ENCODE measurements at places on chromosomes 4 and X. TPM values are rescaled to one million over a fixed set of nuclear protein-coding genes. Genes with fewer than 3 reads are reported as not detected.

DNA sequence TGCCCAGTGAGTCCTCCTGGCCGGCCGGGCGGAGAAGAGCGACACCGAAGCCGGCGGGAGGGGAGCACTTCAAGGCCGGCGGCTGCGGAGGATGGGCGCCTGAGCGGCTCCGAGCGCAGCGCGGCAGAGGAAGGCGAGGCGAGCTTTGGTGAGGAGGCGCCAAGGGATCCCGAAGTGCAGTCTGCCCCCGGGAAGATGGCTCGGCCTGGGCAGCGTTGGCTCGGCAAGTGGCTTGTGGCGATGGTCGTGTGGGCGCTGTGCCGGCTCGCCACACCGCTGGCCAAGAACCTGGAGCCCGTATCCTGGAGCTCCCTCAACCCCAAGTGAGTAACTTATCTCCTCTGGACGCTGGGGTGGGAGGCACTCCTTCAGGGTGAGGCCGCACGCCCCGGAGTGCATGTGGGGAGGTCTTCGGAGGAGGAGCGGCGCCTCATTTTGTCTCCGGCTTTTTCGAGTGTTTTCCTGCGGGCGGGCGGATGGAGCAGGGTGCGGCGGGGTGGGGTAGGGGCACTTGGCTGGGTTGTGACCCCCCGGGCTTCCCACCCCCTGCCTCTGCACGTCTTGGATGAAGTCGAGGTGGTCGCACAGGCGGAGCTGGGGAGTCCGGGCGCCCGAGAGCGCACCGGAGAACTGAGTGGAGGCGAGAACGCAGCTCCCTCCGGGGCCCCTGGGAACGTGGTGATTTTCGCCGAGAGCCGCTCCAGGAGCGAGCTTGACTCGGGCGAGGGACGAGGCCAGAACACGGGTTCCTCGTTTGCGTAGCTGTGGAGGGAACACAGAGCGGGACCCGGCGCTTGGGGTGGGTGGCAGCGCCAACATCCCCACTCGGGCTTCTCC lies 979 bp downstream of the EFNB1 start:
- peak; percentile 45 for DNase-seq

- no peak for DNase-seq
Observed at GRCh38 chr4:67861513-67861912, 22.3 kb downstream of the TMPRSS11D start.

DNA sequence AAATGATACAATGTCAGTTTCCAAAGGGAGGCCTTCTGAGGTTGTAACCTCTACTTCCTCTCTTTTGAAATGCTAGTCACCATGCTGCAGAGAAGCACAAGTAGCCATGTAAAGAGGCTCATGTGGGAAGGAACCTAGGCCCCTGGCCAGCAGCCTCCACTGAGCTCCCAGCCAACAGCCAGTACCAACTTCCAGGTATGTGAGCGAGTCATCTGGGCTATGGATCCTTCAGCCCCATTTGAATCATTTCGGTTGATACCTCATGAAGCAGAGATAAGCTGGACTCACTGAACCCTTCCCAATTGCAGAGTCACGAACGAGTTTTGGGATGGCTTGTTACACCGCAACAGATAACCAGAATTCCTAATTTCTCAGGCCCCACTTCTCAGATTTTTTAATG lies 187.0 kb upstream of the LDB2 start:
- DNase-seq: no peak

DNA sequence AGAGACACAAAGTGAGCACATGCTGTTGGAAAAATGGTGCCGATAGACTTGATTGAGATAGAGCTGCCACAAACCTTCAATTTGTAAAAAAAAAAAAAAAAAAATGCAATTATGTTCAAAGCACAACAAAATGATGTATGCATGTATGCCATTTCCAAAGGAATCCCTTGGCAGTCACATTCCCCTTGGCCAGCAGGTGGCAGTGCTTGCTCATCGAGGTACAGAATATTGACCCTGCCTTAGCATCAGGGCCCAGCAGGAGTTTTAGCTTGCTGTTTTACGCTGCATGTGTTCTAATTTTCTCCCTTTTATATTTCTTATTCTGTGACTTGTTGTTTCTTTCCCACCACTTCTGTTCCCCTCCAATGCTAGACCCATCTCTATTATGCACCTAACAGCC lies 34.5 kb upstream of the CYBB start:
- DNase-seq: peak; percentile 79

DNA sequence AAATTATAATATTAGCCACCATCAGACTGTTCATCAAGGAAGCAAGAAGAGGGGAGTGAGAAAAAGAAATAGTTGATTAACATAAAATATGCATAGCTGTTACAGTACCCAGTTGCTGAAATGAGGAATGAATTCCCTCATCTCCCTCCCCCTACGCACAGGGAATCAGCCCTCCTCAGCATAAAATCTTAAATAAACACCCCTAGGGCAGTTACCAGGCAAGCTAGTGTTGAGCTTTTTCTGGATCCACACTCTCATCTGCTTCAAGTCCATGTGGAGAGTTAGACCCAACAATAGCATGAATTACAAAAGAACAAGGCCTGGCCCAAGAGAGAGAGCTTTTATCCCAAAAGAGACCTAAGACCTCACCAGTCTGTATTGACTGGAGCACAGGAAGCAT lies 19.0 kb upstream of the SYTL4 start:
- no peak for DNase-seq

- DNase-seq: no peak
Observed at GRCh38 chrX:137227151-137227550, 193.4 kb upstream of the GPR101 start.

- DNase-seq: no peak
Observed at GRCh38 chr4:138680256-138680655, 335.3 kb upstream of the NOCT start.

DNA sequence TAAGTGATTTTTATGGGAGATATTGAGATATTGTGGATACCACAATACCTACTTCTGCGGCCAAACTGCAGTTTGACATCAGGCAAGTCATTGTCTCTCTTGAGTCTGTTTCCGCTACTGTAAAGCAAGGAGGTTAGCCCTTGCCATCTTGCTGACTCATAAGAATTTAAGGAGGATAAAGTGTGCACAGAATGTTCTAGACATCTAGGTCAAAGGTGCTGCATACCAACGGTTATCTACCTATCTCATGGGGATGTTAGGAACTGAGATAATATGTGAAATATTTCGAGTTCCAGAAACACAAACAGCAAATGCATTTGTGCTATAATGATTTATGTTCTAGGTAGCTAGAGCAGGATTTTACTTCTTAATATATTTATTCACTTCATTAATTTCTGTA lies 211.5 kb upstream of the NR3C2 start:
- no peak for DNase-seq

DNA sequence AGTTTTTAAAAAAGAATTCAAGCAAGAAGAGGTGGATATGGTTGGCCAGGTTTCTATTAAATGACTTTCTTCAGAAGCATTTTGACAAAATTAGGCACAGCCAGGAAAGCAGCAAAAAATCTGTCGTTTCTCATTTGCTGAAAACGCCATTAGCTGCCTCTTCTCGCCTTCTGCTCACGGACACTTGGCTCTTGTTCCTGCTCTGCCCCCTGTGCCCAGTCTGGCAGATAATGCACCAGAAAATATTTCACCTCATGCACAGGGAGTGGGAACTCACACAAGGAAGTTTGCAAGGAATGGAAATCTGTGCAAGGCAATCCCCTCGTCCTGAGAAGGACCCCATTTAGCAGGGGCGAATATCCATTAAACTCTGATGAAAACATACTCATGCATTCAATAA lies 260.0 kb downstream of the PACRGL start:
- no peak for DNase-seq

Gene HSFX1
- total RNA-seq: 5.2 TPM

Gene FGFR3
- 47.3 TPM for total RNA-seq

Gene SPIN2A
- 0.51 TPM for total RNA-seq

Gene ADGRL3
- 8.0 TPM for total RNA-seq

Gene CETN2
- 53.8 TPM for total RNA-seq

Measured in cardiac muscle cell (in vitro differentiated cells and primary cell).